ENCODE measurements at places on chromosomes 11 and 22. TPM values are rescaled to one million over a fixed set of nuclear protein-coding genes. Genes with fewer than 3 reads are reported as not detected.

HRAS gene
- total RNA-seq, result 27.4 TPM

OR5M10 gene
- not detected for total RNA-seq

ILK gene
- total RNA-seq, result 88.0 TPM

- H3K4me1 ChIP-seq, result no peaks in the 10 kb centered on the region
- H3K4me3 ChIP-seq, result no peak overlapping the region
- DNase-seq, result no peak
Observed at GRCh38 chr22:42813501-42813900, 43.6 kb downstream of the ARFGAP3 start.

DNA sequence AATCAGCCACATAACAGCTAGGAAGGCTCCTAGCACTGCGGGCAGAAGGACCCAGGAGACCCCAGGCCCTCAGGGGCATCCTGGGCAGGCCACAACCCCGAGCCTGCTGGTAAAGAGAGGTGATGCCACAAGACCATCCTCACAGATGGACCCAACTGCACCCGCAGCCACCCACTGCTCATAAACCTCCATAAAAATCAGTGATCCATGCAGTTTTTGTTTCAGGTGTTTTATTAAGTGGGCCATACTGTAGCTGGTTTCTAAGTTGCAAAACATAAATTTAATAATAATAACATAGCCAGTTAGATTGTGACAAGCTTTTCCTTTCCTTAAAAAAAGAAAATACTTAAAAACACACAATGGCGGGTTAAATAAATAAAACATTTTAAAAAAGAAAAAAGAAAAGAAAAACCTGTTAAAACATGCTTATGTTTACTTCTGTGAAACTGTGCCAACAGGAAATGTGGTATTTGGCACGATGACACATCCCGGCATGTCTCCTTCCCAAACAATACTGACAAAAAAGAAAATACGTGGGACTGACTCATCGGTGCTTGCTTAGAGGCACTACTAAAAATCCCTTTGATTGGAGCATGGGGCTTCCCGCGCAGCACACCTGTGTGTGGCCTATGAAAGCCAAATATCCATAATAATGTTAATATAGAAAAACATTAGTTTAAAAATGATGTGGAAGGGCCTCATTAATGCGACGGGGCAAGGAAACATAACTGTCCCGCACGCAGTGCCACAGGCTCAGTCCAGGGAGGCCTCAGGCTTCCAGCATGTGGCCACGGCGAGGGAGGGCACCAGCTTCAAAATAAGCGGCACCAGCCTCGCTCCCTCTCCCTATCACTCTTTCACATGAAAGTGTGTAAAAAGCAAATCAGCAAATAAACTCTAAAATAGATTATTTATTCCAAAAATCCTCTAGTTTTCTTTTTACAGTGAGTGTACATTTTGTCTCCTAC lies 47.5 kb upstream of the SCUBE2 start:
- DNase-seq, result no peak
- H3K4me3 ChIP-seq, result no peak overlapping the region
- no peak overlapping the region for H3K27ac ChIP-seq
- H3K27me3 ChIP-seq, result no peaks in the 10 kb centered on the region
- no peaks in the 10 kb centered on the region for H3K4me1 ChIP-seq

ARSA gene
- 122 TPM for total RNA-seq

DNA sequence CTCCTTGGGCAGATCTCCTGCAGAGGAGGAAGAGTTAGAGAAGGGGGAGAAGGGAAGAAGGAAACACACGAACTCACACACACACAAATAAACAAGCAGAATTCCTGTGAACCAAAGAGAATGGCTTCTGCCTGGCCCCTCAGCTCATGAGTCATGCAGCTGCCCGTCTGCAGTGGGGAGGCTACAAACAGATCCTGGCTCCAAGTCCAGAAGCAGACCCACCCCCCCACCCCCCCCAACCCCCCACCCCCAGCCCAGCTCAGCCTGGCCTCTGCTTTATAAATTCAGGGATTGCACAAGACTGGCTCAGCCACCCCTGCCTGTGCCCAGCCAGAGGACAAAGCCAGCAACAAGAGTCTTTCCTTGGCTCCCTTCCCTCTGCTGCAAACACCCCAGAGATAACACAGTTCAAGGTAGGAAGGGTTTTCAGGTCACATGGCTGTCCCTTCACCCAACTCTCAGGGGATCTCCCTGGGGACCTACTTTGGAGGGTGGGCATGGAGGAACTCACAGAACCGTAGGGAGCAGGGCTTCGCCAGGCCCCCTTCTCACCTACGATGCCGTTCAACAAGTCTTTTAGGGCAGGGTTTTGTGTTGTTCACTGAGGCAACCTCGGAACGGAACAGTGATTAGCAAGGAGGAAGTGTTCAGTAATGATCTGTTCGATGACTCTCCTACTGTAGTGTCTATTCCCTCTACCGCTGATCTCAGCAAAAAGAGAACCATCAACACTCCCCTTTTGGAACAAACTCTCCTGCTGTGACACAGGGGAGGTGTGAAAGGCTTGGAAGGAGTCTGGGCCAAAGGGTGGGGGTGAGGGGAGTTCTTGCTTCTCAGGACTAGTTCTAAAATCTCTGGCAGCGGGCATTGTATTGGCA lies 35.5 kb downstream of the RPL27A start:
- H3K36me3 ChIP-seq, result peaks cover 41% of the 10 kb centered on the region
- peak overlapping the region; percentile 82 for H3K27ac ChIP-seq
- DNase-seq, result peak; percentile 19

MMP1 gene
- 1.7 TPM for total RNA-seq

PPARA gene
- total RNA-seq, result 212 TPM

FAM180B gene
- total RNA-seq, result not detected

DNA sequence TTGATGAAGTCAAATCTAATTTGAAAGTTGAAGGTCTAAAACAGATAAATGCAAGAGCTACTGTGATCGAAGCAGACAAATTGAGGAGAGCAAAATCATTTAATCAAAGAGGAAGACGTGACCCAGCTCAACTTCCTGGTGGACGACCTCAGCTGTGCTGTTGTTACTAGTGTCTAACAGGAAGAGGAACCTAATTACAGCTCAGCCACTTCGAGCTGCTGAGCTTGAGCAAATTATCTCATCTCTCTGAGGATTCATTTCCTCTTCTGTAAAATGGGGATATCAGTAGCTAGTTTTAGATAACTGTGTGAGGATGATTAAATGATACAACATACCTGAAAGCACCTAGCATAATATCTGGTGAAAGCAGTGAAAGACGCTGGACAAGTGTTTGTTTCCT lies 48.6 kb upstream of the OLFML1 start:
- DNase-seq, result no peak
- no peaks in the 10 kb centered on the region for H3K36me3 ChIP-seq
- no peaks in the 10 kb centered on the region for H3K27me3 ChIP-seq
- no peak overlapping the region for H3K27ac ChIP-seq
- H3K4me1 ChIP-seq, result no peaks in the 10 kb centered on the region

DNA sequence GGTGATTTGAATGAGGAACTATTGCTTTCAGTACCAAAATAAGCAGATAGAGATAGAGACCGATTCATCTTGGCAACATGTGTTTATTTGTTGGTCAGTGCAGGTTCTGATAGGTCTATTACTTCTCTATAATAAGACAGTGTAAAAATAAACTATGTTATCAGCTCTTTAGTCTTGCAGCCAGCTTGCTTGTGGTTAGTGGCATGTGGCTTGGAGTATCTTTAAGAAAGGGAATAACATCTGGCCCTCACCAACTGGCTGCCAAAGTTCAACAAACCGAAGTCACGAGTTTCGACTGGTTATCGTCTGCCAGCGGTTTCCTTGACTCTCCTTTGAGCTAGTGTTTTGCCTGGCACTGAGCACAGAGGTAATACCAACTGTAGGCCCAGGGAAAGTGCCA lies 71.8 kb downstream of the CTTN start:
- DNase-seq, result no peak
- no peak overlapping the region for H3K4me3 ChIP-seq
- no peaks in the 10 kb centered on the region for H3K27me3 ChIP-seq
- H3K36me3 ChIP-seq, result no peaks in the 10 kb centered on the region

MS4A15 gene
- total RNA-seq, result not detected

DNA sequence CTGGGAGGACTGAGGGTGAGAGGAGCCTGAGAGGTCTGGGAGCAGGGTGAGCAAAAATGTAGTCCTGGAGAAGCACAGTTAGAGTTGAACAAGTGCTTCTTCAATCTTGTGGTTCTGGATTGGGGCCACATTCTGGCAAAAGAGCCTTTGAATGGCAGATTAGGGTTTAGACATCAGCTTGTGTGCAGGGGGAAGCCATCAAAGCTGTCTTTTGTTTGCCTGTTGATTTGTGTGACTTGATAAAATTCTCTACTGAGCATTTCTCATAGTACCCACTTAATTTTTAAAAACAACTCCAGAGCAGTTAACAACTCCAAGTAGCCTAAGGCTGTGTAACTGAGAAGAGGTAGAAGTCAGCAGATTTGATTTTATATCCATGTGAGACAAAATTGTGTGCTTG lies 166.2 kb downstream of the FAT3 start:
- H3K4me3 ChIP-seq, result no peak overlapping the region
- no peak for DNase-seq
- H3K27ac ChIP-seq, result no peak overlapping the region
- no peaks in the 10 kb centered on the region for H3K27me3 ChIP-seq

DNA sequence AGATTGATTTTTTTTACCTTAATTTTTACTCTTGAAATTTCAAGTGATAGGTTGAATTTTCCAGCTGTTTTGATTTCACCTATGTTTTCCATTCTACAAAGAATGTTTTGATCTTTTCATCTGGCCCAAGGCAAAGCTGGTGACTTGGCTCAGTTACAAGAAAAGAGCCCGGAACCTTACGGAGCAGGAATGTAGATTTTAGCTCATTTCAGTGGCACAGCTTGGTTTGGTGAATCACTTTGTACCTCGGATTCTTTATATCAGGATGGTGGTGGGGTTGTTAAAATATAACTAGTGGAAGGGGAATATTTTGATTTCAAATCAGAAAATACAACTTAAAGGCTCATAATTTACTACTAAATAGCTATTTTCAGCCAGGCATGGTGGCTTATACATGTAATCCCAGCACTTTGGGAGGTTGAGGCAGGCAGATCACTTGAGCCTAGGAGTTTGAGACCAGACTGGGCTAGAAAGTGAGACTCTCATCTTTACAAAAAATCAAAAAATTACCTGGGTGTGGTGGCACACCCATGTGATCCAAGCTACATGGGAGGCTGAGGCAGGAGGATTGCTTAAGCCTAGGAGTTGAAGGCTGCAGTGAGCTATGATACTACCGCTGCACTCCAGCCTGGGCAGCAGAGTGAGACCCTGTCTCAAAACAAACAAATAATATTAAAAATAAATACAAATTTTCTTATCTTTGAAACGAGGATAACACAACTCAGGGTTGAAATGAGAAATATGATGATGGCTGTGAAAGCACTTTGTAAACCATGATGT lies 9.4 kb upstream of the GRIK4 start:
- no peaks in the 10 kb centered on the region for H3K36me3 ChIP-seq
- H3K27me3 ChIP-seq, result no peaks in the 10 kb centered on the region
- no peak overlapping the region for H3K4me3 ChIP-seq
- no peaks in the 10 kb centered on the region for H3K4me1 ChIP-seq

DNA sequence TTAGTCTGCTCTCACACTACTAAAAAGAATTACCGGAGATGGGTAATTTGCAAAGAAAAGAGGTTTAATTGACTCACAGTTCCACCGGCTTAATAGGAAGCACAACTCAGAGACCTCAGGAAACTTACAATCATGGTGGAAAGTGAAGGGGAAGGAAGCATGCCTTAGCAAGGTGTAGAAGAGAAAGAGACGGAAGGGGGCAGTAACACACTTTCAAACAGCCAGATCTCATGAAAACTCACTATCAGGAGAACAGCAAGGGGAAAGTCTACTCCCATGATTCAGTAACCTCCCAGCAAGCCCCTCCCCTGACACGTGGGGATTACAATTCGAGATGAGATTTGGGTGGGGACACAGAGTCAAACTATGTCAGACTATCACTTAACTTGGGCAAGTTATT lies 236.6 kb upstream of the ANO3 start:
- no peaks in the 10 kb centered on the region for H3K4me1 ChIP-seq
- no peak for DNase-seq
- H3K4me3 ChIP-seq, result no peak overlapping the region

DNA sequence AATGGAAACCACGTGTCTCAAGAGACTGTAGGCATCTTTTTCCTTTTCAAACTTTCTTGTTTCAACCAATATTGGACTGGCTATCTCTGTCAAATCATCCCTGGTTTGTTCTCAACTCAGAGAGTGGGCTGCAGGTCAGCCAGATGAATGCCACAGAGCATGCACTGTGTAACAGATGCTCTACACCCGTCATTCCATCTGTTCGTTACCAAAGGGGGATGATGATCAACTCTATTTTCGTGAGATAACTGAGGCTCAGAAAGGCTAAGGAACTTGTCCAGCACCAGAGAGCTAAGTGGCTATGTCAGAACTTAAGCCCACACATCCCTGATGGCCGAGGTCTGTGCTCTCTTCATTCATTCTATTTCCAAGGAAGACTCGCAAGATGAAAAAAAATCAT lies 42.1 kb downstream of the SLC1A2 start:
- H3K4me3 ChIP-seq, result no peak overlapping the region
- DNase-seq, result no peak
- no peaks in the 10 kb centered on the region for H3K36me3 ChIP-seq
- H3K4me1 ChIP-seq, result no peaks in the 10 kb centered on the region

DNA sequence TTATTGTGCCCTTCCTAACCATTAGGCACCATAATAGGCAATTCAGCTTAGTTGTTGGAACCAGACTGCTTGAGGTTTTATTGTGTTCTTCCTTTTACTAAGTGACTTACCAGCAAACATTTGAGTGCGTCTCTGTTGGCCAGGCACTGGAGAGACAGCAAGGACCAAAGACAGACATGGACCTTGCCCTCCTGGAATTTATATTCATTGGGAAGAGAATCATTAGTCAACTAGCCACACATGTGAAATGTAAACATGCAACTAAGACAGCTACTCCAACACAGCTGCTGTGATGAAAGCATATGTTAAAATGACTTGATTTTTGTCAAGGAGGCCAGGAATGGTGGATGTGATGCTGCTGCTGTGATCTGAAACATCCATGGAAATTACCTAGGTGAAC lies 106.4 kb downstream of the TRAF6 start:
- H3K4me3 ChIP-seq, result no peak overlapping the region
- peaks cover 75% of the 10 kb centered on the region for H3K36me3 ChIP-seq
- DNase-seq, result no peak
- no peaks in the 10 kb centered on the region for H3K4me1 ChIP-seq
- no peak overlapping the region for H3K27ac ChIP-seq

GRAP2 gene
- 6.1 TPM for total RNA-seq

GRCh38 chr11:5489576-5490357 lies 1.3 kb downstream of the OR52D1 start:
- H3K36me3 ChIP-seq, result no peaks in the 10 kb centered on the region
- no peak overlapping the region for H3K4me3 ChIP-seq
- no peaks in the 10 kb centered on the region for H3K4me1 ChIP-seq
- no peaks in the 10 kb centered on the region for H3K27me3 ChIP-seq
- H3K27ac ChIP-seq, result no peak overlapping the region
- DNase-seq, result no peak

BTG4 gene
- not detected for total RNA-seq

Data from Peyer's patch (tissue), 4 donors.